ENCODE measurements at places on chromosomes 5 and 9.

GRCh38 chr5:177494346-177495195 is 2.8 kb downstream of the PDLIM7 start:
- no peak for DNase-seq

- DNase-seq = no peak
These were observed 19.7 kb upstream of the GLE1 start for GRCh38 chr9:128484686-128485413.

GRCh38 chr5:64161420-64161819 is 4.2 kb upstream of the RNF180 start:
- no peak for DNase-seq

- DNase-seq = no peak
These were observed 69.5 kb upstream of the PITX1 start for GRCh38 chr5:135103575-135103853.

GRCh38 chr5:6527749-6528455 is 79.2 kb downstream of the UBE2QL1 start:
- DNase-seq = peak; percentile 75

- DNase-seq = no peak
These were observed 89.8 kb upstream of the COL5A1 start for GRCh38 chr9:134551644-134552348.

DNA sequence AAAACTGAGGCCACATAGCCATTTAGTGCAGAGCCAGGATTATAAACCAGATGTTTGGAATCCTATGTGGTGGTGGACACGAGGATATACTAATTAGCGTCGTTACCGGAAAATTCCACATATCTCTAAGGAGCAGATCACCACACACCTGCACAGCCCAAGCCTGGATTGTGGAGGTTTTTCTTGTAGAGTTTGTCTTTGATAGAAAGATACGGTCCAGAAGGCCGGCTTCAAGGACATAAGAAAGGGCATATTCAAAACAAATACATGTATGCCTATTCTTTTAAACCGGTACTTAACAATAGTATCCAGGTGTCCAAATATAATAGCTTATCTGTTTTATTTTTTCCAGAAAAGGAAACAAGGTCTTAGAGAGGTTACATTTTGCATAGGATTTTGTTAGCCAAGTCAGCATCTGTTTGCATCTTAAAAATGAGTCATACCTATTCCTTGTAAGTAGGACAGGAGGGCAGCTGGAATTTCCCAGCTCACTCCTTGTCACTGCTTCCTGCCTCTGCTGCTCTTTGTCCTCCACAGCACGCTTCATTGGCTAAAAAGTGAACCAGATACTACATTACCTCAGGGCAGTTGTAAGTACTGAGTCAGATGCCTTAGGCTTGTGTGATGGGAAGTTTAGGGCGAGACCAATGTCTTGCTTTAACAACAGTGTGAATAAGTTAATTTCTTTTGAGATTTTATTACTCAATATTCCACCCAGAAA is 3.6 kb downstream of the TMC1 start:
- DNase-seq = no peak

- no peak for DNase-seq
These were observed 2.8 kb downstream of the NPR3 start for GRCh38 chr5:32713770-32714381.

DNA sequence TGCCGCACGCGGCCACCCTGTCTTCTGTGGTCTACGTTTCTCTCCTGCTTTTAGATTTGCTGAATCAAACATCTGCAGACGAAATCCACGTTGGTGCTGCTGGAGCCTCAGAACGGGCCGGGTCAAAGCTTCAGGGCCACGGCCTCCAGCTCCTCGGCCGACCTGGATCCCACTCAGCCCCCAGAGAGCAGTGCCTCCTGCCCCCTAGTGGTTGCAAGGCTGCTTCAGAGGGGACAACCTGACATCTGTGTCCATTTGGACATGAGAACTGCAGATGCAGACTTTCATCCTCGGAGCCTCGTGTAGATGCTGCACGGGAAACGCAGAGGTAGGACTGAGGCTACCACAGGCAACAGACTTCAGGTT is 23.0 kb upstream of the SLC6A3 start:
- DNase-seq = peak; percentile 40

DNA sequence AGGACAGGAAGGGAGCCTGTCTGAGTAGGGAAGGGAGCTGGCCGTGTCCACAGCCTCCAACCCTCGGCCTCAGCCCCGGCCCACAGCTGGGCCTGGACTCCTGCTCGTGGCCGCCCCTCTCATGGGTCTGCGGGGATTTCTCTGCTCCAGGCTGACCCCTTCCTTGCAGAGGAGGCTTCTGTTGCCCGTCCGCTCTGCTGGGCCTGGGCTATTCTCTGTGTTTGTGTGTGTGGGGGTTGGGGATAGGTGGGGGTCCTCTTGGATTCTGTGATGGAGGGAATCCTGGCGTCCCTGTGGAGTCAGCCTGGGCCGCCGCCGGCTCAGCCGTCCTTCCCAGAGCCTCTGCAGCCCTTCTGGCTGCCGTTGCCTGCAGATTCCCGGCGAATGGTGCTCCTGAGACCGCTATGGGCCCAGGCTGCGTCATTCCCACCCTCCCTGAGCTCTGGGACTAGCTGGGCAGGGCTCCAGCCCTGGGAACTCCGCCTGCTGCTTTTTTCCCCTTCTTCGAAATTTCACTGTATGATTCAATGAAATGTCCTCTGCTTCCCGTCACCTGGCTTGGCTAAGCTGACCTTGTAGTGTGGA is 64.2 kb downstream of the FGF18 start:
- DNase-seq = no peak

GRCh38 chr5:9977070-9977469 is 272.6 kb downstream of the ATPSCKMT start:
- DNase-seq = no peak

- peak; percentile 66 for DNase-seq
These were observed 850.2 kb upstream of the NUDT12 start for GRCh38 chr5:104412649-104413240.

GRCh38 chr9:130971294-130971849 is 32.3 kb upstream of the FIBCD1 start:
- DNase-seq = no peak

DNA sequence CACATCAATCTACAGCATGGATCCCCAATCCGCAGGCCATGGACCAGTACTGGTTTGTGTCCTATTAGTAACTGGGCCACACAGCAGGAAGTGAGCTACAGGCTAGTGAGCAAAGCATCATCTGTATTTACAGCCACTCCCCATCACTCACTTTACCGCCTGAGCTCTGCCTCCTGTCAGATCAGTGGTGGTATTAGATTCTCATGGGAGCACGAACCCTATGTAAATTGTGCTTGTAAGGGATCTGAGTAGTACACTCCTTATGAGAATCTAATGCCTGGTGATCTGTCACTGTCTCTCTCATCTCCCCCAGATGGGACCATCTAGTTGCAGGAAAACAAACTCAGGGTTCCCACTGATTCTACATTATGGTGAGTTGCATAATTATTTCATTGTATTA is 212.7 kb upstream of the FAM174A start:
- no peak for DNase-seq

GRCh38 chr5:156367597-156367996 is 40.6 kb downstream of the SGCD start:
- DNase-seq = no peak

DNA sequence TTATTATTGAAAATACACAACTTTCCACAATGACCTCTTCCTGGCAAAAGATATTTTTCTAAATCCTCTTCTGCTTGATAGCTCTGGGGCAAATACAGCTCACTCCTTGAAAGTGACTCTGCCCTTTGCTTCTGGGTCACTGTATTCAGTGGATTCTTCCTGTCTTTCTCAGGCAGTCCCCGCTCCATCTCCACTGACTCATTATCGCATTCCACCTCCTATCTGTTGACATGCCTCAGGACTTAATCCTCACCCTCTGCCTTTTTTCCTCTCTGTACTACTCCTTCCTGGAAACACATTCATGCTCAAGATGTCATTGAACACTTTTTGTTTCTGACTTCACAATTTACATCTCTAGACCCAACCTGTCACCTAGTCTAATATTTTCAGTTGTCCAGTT is 8.4 kb upstream of the RGS7BP start:
- DNase-seq = no peak

DNA sequence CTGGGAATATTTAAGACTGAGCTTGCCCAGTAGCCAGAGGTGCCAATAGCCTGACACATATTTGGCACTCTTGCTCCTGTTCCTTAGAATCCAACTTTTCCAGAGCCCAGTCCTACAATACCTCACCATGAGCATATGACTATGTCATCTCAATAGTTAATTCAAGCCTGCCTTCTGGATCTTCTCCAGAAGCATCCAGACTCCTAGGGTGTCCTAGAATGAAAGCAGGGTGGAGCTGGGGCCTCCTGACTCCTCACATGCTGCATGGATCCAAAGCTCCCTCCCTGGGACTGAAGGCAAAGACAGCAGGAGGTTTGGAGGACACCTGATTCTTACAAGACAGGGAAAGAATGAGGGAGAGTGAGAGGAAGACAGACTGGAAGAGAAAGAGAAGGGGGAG is 37.9 kb downstream of the SH3TC2 start:
- DNase-seq = no peak

- no peak for DNase-seq
These were observed 186.3 kb downstream of the AOPEP start for GRCh38 chr9:94912700-94913249.

- DNase-seq = no peak
These were observed 608.7 kb upstream of the FAM174A start for GRCh38 chr5:99926463-99926862.

DNA sequence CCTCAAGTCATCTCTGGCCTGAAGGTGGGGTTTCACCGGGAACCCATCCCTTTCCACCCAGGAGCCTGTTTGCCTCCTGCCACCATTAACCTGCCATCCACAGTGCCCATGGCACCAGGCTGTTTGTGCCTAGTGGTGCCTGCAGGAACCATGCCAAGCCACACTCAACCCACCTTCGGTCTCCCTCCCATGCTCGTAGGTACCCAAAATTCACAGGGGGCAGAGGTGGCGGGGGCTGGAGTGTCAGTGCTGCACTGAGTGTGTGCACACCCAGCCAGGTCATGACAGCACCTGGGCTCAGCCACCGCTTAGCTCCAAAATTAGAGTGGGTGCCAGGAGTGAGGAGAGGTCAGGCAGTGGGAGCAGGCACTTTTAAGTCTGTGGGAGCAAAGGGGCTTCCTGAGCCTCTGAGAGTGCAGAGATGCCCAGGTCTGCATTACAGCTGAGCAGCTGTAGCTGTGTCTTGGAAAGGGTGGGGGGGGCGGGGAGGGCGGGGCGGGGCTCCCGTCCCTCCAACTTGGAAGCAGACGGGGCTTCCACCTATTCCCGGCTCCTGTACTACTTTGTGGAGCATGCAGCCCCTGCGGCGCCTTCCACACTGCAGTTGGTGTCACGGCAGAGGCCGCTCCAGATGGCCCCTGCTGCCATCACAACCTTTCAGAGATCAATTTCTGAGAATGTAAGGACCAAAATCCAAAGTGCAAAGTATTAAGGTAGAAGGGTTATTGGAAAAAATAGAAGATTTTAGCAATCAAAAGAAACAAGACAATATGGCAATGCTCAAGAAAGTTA is 2396.8 kb upstream of the C9orf72 start:
- no peak for DNase-seq

- no peak for DNase-seq
These were observed 662 bp downstream of the SUSD3 start for GRCh38 chr9:93059011-93059714.

DNA sequence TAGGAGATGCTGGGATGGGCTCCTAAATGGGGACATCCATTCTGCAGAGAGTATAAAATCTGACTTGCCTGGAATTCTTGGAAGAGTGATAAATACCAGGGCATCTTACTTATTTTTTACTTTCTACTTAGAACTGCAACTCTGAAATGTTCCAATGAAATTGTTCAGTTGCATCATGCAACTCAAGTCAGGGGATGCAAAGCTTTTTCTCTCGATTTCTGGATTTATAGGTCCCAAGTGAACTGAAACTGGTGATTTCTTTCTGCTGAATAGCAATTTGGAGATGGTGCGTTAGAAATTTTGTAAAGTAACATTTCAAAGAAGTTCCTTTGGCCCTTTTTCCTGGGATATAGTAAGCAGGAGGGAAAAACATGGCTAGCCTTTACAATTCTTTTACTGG is 238.4 kb upstream of the CD180 start:
- no peak for DNase-seq

GRCh38 chr9:136995772-136996311 is 526 bp downstream of the CLIC3 start:
- no peak for DNase-seq

DNA sequence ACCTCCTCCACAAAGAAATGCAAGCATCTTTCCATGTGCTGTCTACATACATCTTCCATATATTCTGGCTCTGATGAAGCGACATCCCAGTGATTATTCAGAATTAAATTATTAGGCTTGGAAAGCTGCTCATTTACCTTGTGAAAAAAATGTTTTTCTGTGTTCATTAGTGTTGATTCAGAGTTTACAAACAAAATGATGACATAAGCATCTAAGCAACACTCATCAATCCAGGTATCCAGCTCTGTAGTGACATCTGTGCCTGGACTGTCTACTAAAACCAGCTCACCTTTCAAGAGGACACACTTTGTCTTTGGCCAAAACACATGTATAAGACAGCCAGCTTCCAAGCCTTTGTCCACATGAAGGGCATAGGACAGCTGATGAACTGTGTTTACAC is 51.1 kb upstream of the SPATA31C2 start:
- DNase-seq = no peak

DNA sequence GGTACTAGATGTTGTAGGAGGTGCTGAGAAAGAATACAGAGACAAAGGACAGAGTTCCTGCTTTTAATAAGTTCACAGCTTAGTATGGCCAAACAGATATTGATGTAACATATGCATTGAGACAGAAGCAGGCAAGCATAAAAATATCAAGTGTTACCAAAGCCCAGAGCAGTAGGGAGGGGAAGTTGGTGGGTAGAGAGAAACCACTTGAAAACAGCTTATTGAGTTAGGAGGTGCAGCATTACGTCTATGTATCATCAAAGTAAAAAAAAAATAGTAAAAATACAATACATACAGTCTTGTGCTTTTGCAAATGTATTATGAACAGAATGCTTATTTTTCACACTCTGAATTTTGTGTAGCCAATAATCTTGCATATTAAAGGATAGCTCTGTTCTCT is 441.8 kb upstream of the SGCD start:
- DNase-seq = no peak

GRCh38 chr9:86828631-86829030 is 118.7 kb downstream of the GAS1 start:
- no peak for DNase-seq

DNA sequence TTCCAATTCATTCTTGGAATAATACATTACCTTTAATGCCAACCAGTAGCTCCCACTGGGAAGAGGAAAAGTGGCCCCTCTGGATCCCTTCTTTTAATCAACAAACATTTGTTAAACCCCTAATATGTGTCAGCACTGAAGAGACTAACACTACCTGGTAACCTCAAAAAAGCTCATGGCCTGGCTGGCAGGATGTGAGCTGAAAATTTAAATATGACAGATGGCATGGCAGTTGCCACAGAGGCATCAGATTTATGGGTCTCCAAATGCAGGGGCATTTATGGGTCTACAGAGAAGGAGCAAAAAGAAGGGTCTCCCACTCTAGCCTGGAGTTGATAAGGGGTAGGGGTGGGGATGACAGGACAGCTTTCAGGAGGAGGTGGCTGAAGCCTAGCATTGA is 12.5 kb downstream of the DNAH5 start:
- DNase-seq = no peak

DNA sequence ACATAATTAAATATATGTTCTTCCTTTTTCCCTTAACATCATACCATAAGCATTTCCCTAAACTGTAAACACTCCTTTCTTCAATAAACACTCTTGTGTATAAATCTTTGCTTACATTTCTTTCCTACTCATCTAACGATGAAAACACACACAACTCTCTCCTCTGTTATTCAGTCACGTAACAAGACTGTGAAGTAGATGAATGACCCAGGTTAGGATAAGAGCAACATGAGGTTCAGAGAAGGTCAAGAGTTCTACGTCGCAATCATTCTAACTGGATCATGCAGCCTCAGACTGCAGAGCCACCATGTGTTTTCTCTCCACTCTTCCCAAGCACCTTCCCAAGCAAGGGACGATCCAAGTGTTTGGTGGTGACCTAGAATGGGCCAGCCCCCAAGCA is 70.5 kb upstream of the SPTLC1 start:
- no peak for DNase-seq
